ENCODE measurements at places on chromosomes 6 and 20.

DNA sequence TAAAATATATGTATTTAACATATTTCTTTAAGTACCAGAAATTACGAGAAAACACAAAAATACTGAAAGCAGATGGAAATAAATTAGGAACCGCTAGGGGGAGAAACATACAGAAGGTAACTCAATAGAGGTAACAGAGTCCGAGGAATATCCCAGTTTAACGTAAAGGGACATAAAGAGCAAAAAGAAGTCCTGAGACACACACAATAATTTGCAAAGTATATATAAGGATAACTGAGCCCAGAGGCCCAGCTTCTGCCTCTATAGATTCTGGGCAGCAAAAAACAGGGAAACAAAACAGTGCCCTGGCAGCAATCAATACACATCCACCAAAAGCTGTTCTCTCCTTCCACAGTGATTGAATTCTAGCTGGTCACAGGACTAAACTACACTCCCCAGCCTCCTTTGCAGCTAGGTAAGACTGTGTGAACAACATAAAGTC, 15.1 kb downstream of the TBC1D32 start:
- no peak for DNase-seq

DNA sequence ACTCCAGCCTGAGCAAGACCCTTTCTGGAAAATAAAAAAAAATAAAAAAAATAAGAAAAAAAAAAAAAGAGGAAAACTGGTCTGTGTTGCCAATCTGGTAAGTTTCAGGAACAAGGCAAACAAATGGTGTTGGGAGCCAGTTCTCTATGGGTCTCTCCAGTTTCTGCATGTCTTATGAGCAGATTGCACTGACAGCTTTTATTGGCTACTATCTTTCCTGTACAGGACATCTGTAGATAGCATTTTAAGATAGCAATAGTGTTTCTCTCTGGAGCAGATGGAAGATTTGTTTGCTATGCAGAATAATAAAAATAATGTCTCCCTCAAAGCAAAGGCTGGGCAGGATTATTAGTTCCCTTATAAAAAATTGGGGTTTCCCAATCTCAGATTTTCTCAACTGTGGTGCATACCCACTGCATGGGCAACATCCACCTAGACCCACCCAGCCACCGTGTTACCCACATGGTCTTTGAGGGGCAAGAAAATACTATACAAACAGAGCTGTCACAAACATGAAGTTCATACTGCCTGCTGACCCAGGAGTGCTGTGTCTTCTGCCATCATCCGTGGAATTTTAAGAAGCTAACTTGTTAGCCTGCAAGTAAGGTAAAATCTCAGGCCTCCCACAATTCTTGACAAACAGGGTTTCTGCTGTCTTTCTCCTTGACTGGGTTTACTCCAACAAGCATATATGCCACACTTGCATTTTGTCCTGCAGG, 9.5 kb downstream of the GMDS start:
- no peak for DNase-seq

- DNase-seq: no peak
Measured at GRCh38 chr6:143059663-143060353, 881 bp upstream of the AIG1 start.

DNA sequence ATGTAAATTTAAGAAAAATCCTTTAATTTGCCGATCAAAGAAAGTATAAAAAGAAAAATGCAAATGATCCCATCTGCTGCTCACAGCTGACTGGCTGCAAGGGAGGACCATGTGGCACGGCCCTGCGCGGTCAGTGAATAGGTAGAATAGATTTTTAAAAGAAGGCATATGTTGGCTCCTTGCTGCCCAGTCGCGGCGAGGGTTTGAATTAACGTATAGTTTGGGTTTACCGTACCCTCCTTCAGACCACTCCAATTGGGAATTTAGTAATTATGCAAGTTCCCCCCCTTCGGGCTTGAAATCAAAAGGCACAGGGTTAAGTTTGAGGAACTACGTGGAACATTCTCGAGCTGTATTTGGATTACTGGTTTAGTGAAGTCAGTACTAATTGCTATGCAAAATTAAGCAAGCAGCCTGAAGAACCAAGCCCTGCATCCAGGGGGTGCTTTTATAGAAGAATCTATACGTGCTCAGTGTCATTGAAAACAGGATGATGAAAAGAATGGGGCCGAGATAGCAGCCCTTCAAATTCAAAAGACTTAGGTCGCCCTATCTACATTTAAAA, 1.1 kb upstream of the BEND3 start:
- peak; percentile 27 for DNase-seq

DNA sequence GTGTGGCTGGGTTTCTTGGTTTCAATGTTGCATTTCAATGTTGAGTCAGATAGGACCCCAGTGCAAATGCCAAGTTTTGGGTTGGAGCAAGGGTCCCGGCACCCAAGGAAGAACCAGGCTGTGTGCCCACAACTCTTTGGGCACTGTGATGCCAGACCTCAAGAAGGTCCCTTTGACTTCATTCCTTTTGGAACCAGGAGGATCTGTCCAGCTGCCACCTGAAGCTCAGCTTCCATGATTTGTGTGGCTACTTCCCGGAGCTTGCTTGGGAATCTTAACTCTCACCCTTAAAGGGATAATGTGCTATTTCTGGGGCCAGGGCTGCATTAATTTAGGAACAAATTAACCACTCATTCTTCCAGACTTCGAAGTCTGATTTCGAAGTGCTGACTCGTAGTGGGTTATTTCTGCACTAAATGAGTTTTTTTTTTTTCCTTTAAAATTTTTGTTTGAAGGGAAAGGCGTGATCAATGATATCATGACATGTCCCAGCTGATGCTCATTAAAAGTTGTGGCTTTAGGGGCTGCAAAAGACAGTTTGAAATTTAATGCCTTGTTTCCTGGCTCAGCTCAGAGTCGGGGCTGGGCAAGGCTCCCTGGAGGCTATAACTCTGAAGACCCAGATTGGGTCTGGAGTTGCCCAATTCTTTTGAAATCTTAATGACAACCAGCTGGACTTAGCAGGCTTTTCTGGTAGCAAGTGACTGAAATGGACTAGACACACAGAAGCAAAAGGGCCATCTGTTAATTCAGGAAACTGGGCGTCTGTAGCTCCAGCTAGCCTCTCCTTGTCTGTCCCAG, 24.0 kb upstream of the PHACTR3 start:
- no peak for DNase-seq

DNA sequence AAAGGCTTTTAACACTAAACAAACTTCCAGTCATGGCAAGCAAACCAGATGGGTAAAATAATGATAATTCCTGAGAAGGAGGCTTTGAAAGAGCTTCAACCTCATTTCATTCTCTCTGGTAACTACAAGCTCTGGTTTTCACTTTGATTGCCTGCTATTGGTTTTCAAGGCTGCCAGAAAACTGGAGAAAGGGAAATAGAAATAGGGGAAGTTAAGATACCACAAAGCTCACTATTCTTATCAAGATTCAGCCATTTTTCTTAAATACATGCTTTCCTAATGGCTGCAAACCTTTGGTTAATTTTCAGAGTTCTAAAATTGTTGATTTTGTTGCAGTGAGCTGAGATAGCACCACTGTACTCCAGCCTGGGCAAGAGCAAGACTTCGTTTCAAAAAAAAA, 42.5 kb upstream of the NELFCD start:
- DNase-seq: no peak

DNA sequence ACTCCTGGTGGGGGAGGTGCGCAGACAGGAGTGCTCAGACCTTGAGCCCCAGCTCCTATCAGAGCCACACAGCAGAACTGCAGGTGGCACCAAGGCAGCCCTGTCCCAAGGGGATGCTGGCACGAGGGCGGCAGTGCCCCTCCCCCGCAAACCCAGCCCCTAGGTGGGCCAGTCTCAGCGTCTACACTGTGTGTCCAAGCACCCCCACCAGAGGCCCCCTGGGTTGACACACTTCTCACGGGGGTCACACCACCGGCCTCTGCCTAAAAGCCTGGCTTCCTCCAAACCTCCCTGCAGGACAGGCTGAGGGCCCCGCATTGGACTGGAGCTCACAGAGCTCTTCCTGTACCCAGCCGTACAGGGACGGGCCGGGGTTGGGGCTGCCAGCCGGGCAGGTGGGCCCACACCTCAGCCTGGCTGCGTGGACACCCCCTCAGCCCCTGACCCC, 8.1 kb downstream of the SLC2A4RG start:
- no peak for DNase-seq

GRCh38 chr6:153125032-153125431, 6.0 kb downstream of the RGS17 start:
- no peak for DNase-seq

DNA sequence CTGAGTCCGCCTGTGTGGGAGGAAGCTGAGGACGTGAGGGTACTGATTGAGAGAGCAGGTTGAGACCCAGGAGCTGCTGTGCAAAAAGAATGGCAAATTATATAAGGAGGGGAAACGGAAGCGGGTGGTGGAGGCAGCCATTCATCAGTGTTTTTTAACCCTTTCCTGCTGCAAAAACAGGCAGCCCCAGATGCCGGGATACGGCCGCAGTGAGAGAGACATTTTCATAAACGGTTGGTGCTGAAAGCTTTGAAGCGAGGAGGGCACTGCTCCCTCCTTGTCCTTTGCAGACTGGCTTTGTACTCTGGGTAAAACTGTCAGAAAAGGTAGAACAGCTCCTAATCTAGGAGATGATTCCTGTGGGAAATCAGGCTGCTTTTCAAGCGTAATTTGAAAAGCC, 56.4 kb downstream of the TTI1 start:
- no peak for DNase-seq

- no peak for DNase-seq
Measured at GRCh38 chr6:6734479-6735465, 146.3 kb downstream of the LY86 start.

- no peak for DNase-seq
Measured at GRCh38 chr6:21615504-21615903, 22.0 kb downstream of the SOX4 start.

GRCh38 chr6:42724825-42725224, 2.4 kb upstream of the PRPH2 start:
- DNase-seq: no peak

GRCh38 chr6:2220154-2220553, 25.3 kb downstream of the GMDS start:
- DNase-seq: no peak

DNA sequence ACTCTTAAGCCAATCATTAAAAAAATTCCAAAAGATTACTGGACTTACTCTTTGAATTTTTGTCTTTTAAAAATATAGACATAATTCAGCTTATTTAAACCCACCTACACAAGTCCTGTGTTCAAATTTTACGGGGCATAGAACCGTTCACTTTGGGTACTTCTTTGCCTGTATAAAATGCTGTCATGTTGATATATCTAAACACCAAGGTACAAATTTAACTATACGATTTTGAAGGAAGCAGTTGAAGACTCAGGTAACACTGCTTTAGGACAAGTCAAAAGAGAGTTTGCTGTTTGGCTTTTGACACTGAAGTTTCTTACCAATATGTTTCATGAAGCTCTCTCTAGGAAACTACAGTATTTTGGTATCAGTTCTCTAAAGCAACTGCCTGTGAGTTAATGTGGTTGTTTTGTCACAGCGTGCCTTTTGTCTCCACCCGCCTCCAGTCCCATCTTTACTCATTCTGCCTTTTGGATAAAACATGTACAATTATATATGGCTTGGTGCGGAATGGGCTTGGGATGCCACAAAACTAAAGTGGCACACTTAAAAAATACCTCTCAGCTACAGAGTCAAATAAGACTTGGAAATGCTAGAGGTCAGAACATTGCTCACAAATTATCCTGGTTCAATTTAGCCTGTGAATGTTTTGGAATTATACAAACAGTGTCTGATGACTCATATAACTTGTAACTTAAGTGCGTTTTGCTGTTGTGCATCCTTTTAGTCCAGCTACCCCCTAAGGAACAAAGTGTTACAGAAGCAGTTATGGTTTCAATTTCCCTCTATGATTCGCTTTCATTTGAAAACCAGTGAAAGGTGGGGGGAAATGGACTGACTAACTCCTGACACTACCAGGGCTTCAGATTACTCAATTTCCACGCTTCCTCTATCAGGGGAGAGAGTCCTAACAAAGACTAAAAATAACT, 38.7 kb downstream of the RGS17 start:
- DNase-seq: no peak

DNA sequence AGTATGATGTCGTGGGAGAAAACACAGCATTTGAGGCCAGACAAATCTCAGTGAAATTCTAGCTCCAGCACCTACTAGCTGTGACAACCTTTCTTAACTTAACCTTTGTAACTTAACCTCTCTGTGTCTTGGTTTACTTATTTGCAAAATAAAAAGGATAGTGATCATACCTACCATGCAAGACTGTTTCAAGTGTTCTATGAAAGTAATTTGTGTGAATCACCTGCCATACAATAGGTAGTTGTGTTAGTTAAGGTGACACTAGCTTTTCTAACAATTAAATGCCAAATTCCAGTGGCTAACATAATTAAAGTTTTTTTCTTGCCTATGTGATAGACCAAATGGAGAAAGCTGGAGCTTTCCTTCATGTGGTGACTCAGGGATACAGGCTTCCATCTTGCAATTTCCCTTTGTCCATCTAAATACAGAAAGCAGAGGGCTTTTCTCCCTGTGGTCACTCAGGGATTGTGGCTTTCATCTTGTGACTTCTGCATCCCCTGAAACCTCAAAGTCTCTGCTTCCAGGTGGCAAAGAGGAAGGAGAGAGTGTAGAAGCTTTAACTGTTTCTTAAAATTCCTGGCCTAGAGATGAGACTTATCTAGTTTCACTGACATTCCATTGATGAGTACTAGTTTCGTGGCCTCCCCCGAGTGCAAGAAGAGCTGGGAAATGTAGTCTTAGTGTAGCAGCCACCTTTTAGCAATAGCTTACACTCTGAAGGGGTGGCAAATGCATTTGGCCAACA, 311.4 kb downstream of the CLIC5 start:
- no peak for DNase-seq

DNA sequence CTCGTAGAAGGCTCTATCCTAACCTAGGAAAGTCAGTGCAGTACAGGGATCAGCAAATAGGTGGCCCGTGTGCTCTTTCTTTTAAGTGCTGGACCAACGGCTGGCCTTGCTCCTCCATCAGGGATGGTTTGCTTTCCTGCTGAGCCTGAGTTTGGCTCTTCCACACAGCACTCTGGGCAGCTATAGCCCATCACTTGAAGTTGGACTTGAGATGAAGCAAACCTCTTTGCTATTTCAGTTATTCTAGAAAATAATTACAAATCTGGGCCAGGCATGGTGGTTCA, 66.9 kb upstream of the KCNK16 start:
- no peak for DNase-seq

DNA sequence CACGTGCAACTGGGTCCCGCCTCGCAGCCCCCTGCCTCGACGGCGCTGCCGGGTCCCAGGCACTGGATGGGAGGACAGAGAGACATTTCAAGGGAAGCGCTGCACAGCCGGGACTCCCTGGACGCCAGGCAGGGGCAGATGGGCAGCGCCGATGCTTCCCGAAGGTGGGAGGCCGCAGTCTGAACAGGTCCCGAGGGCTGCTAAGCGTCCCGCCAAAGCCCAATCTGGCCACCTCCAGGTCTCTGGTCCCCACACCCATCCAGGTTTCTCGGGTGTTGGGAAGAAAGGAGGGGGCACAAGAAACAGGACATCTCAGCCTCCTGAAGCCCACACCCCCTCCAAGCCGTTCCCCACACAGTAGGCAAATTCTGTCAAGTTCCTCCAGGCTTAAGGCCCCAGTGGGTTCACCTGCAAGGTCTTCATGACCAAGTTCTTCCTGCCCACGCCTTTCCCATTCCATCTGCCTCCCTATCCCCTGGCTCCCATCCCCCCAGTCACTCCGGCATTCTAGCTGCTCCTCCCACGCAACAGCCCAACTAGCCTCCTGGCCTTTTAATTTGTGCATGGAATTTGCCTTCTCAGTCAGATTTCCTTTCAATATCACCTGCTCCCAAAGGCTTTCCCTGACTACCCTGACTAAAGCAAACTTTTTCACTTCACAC, 5.4 kb upstream of the CPXM1 start:
- DNase-seq: no peak

GRCh38 chr20:57087102-57087501, 179.3 kb downstream of the BMP7 start:
- no peak for DNase-seq

GRCh38 chr6:5191722-5192121, 69.0 kb downstream of the LYRM4 start:
- DNase-seq: no peak

All from NCI-H1436 treated with DMSO at 0.1 percent for 48 hours (cell line).